ENCODE measurements at places on chromosomes 5 and 9.

GRCh38 chr5:96566833-96567587 is 95.2 kb upstream of the CAST start:
- no peak for DNase-seq

- DNase-seq = no peak
These were observed 103.1 kb upstream of the DMRT1 start for GRCh38 chr9:738209-738915.

GRCh38 chr5:34533582-34534522 is 122.3 kb upstream of the RAI14 start:
- no peak for DNase-seq

- DNase-seq = no peak
These were observed 374.6 kb downstream of the OSTF1 start for GRCh38 chr9:75462866-75463265.

GRCh38 chr5:102106599-102106998 is 189.5 kb downstream of the SLCO4C1 start:
- no peak for DNase-seq

GRCh38 chr5:175873088-175873454 is 1.7 kb downstream of the CPLX2 start:
- no peak for DNase-seq

GRCh38 chr5:133032852-133033742 is 6.7 kb upstream of the ZCCHC10 start:
- DNase-seq = no peak

DNA sequence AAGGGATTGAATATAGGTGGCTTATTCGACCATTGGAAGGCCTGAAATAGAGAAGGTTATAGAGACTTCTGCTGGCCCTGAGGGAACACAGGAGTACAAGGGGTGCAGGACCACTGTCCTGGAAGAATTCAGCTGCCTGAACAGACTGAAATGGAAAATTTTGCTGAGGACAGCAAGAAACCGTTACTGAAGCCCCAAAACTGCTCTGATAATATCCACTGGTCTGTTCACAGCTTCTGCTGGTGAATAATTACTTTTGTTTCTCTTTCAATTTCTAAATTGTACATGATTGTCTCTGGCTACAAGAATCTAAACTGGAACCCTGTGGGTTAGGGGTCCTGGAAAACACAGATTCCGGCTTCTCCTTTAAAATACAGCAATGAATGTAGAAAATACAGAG is 218.5 kb upstream of the CDH12 start:
- no peak for DNase-seq

DNA sequence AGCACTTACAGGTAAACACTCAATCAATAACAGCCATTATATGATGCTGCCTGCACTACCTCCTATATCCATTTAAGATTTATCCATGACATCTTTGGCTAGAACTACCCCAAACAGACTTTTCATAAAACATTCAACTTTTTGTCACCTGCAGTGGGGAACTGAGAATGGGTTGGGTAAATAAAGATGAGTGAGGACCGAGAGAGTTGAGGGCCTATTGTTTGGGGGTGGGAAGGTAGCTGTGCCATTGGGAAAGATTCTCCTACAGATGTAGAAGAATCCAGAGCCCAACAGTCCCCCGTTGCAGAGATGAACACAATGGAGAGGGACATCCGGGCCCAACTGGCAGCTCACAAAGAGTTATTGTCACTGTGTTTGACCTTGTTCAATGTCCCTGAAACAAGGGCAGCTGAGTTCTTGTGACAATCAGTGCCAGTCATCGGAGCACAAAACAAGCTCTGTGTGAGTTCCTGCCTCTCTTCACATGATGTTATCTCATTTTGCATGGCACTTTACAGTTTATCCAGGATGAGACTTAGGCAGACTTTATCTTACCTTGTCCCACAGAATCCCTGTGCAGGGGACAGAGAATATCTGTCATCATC is 11.5 kb upstream of the SLC31A2 start:
- DNase-seq = no peak

GRCh38 chr5:9919306-9920030 is 289.3 kb upstream of the TAS2R1 start:
- no peak for DNase-seq

DNA sequence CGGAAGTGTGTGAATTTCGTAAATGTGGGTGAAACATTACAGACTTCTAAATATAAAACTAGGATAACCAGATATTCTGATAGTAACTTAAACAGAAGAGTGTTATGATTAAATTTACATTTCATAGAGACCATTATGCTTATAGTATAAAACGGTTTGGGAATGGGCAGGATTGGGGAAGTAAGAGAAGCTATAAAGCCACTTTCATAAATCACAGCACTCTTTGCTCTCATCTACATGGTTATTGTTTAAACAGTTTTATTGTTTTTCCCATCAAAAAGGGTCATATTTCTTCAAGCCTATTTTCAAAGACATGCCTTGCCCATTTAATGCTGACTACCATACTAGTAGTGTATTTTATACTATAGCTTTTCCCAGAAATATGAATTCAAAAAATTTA is 9.2 kb downstream of the ZFR start:
- DNase-seq = no peak

DNA sequence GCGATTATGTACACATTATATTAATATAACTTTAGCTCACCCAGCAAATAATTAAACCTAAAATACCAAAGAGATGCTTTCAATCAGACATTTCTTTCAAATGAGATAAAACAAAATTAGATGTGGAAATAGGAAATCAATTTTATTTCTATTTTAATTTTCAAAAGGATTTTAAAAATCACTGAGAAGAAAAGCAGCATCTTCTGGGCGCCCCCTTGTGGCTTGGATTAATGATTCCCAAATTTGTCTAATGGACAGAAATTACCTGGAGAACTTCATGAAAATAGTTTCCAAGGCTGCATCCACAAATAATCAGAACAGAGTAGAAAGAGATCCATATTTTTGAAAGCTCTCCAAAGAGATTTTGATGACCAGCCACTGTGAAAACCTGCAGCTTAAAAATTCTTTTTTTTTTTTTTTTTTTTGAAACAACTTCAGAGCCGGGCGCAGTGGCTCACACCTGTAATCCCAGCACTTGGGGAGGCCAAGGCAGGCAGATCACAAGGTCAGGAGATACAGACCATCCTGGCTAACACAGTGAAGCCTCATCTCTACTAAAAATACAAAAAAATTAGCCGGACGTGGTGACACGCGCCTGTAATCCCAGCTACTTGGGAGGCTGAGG is 50.9 kb upstream of the CEMIP2 start:
- DNase-seq = peak; percentile 26

- DNase-seq = no peak
These were observed 190.9 kb downstream of the TTC39B start for GRCh38 chr9:15116130-15116580.

DNA sequence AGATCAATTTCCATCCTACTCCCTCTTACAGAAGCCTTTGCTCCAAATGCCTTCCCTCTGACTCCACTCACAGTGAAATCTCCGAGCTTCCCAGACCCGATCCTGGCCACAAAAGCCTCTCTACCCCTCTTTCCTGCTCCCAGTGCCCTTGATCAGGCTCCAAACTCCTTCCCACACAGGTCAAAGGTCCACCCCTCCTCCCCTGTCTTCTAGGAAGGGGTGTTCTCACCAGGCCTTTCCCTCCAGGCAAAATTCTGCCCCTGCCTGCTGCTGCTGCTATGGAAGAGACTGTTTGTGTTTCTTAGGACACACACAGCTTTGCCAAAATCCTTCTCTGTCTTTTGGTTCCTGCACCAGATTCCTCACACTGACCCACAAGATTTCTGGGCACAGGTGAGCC is 85.8 kb upstream of the ALDH1A1 start:
- no peak for DNase-seq

DNA sequence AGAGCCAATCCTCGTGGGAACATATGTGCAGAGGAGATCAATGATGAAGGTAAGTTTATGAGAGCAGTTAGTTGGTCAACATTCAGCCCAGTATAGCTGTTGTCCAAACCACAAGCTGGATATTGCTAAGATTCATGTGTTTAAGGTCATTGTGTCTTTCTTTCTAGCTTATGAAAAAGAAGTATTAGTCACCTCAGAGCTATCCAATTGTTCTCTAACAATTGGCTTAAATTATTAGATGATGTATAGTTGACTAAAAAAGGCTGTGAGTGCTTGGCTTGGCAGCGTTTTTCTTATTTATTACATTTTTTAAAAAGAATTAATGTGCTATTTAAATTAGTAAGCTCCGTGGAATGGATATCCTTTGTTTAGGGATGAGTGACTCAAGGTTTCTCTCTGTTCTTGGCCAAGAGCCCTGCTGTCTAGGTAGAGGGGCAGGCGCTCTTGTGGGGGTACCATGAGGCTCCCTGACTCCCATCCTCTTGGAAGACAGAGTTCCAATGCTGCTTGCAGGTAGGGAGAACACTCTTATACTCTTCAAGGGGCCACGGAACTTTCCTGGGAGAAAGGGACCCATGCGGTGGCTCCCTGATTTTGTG is 487.4 kb downstream of the IRX1 start:
- DNase-seq = no peak

GRCh38 chr9:133904346-133905090 is 87.6 kb downstream of the VAV2 start:
- DNase-seq = no peak

GRCh38 chr9:130090915-130091314 is 37.2 kb downstream of the GPR107 start:
- DNase-seq = no peak

DNA sequence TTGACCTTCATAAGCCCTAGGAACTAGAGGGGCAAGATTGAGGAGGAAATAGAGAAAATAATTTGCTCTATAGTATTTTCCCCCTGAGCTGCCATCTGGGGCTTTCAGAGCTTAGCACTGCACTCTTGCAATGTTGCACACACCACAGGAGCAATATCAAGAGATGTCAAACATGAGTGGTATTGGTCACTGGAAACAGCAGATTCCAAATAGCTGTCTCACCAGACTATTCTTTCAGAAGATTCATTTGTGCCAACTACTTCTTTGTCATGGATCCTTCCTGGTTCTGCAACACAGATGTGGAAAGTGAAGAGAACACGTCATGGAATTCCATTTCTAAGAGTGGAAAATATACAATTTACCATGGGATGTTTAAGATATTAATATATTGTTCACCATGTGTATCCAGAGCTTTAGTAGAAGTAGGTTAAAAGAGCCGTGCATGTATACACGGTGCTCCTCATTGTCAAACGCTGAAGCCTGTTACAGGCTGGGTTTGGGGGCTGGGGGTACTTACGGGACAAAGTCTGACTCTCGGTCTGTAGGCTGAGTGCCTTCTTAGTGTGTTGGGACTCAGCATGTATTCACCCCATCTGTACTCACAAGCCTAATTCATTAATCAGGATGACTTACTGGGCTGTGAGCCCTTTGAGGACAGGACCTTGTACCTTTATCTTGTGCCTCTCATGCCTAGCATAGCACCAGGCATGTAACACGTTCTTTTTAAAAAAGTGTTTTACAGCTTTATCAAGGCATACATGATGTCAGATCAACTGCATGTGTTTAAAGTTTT is 31.4 kb upstream of the GDNF start:
- no peak for DNase-seq

DNA sequence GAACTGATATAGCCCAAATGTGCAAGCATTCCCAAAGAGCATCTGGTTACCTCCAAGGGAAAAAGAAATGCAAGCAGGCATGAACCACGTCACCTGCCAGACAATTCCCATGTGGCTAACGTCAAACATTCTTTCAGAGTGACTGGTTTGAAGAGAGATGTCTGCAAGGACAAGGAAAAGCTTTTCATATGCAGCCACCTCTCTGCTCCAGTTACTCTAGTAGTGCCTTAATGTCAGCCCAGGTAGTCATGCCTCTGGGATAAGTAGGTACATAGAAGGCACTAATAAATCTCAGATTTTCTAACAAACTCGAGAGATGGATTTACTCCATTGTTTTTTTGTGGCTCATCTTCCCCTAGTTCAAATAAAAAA is 96.8 kb upstream of the IFNK start:
- DNase-seq = no peak

DNA sequence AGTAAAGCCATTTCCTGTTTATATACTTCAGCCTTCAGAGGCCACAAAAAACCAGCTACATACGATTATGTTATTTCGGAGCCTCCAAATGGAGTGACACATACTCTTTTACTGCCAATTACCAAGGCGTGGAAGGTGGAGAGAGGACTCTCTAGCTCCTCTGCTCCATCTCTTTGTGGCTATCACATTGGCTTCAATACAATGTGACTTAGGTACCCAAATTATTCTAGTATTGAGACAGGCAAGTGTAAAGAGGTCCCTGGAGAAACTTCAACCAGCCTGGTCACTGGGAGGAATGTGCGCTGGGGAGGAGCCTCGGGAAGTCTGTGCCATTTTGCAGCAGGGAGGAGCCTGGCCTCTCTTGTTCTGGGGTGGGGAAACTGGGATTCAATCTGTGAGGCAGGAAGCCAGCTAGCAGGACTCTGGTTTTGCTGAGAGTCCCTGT is 85.8 kb upstream of the TAS2R1 start:
- no peak for DNase-seq

- no peak for DNase-seq
These were observed 875 bp downstream of the TPM2 start for GRCh38 chr9:35688558-35689541.

GRCh38 chr9:121743441-121744001 is 92.1 kb downstream of the DAB2IP start:
- no peak for DNase-seq

DNA sequence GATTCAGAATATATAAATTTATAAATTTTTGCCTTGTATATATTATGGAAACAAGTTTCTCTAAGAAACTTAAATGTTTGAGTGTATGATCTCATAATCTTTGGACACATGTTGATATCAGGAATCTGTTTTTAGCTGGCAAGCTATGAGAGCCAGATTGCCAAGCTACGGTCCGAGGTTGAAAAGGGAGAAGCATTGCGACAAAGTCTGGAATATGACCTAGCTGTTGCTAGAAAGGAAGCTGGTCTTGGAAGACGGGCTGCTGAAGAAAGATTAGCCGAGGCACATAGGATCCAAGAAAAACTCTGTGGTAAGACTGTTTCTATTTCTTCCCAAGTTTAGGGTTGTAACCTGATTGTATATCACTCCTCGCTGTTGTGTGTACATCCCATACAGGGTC is 25.9 kb downstream of the CCDC171 start:
- DNase-seq = no peak

Measured in activated CD4-positive, alpha-beta T cell treated with anti-CD3 and anti-CD28 coated beads, Interleukin-2, amount 50 U/mL, for 4 hours (primary cell).